ENCODE measurements at places on chromosomes 13 and 19. TPM values are rescaled to one million over a fixed set of nuclear protein-coding genes. Genes with fewer than 3 reads are reported as not detected.

DNA sequence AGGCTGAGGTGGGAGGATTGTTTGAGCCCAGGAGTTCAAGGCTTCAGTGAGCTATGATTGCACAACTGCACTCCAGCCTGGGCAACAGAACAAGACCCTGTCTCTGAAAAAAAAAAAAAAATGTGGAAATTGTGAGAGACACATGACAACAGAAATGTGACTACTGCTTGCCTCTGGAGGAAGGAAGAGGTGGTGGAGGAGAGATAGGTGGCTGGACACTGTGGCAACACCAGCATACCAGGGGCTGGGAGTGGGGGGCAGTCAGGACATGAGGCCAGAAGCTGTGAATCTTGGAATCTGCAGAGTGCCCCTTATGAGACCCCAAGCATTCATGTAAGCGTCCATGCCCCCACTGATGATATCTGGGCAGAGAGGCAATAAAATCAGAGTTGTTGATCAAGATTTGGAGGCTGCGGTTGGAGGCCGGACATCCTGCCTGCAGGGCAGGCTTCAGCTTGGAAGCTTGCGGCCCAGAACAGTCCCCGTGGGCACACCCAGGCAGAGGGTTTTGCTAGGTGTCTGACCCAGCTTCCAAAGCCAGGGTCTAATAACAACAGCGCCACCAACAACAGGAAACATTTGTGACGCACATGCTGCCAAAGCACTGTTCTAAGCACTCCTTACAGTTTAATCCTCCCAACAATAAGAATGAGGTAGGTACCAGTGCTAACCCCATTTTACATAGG is 16.9 kb downstream of the FAM187B start:
- H3K27ac ChIP-seq, result peak overlapping the region; percentile 38
- no peaks in the 10 kb centered on the region for H3K4me1 ChIP-seq
- H3K27me3 ChIP-seq, result no peaks in the 10 kb centered on the region
- peak; percentile 55 for DNase-seq

DNA sequence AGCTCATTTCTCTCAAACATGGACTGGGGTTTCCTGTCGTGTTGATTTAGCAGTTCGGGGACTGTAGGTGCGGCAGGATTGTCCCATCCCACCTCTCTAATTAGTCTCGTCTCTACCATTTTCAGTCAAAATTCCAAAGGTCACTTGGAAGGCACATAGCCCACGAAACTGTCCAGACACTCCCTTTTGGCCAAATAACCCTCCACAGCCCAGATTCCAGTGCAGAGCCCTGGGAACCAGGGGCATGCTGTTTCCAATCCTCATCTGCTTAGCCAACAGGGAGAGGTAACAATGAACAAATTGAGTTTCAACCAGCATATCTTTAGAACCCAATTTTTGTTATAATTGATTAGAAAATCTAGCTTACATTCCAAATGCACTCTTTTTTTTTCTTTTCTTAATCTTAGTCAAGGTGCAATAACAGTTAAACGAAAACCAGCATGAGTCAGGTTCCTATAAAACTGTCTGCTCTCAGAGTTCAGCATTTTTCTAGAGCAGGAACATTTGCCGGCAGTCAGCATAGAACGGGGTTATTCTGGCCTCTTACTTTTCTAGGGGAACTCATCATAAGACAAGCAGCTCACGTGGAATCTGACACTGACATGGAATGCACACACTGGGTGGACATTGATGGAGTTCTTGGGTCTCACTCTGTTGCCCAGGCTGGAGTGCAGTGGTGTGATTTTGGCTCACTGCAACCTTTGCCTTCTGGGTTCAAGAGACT is 14.4 kb upstream of the CEBPA start:
- H3K36me3 ChIP-seq, result no peaks in the 10 kb centered on the region
- no peaks in the 10 kb centered on the region for H3K4me1 ChIP-seq
- no peak overlapping the region for H3K4me3 ChIP-seq
- H3K27ac ChIP-seq, result no peak overlapping the region
- H3K27me3 ChIP-seq, result no peaks in the 10 kb centered on the region
- no peak for DNase-seq

DNA sequence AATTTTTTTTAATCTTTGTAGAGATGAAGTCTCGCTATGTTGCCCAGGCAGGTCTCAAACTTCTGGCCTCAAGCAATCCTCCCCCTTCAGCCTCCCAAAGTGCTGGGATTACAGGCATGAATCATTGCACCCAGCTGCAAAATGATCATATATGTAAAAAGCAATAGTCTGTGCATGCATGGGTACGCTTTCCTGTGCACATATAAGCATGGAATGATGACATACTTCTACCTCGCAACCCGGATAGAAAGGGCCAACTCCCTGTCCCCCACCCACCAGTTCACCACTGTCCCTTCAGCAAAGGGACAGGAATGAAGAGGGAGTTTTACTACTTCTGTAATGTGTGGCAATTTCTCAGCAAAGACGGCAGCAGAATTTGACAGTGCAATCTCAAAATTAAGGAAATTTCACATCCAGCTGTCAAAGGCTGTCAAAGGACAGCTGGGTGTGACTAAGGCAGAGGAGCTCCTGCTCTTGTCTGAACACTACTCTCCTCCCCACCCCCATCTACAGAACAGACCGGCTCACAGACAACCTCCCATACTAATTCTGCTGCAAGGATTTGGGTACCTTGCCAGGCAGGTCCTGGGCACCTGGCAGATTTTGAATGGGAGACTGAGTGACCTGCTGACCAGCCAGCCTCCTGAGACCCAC is 95.6 kb downstream of the TSHZ3 start:
- no peaks in the 10 kb centered on the region for H3K36me3 ChIP-seq
- no peak overlapping the region for H3K27ac ChIP-seq
- no peaks in the 10 kb centered on the region for H3K4me1 ChIP-seq
- no peak for DNase-seq
- no peaks in the 10 kb centered on the region for H3K27me3 ChIP-seq
- no peak overlapping the region for H3K4me3 ChIP-seq

GRCh38 chr19:38912600-38913514 is 871 bp upstream of the CCER2 start:
- H3K27me3 ChIP-seq, result no peaks in the 10 kb centered on the region
- DNase-seq, result no peak
- no peaks in the 10 kb centered on the region for H3K4me1 ChIP-seq
- peaks cover 4% of the 10 kb centered on the region for H3K36me3 ChIP-seq
- H3K4me3 ChIP-seq, result no peak overlapping the region

XRCC1 gene
- 6.4 TPM for total RNA-seq

DNA sequence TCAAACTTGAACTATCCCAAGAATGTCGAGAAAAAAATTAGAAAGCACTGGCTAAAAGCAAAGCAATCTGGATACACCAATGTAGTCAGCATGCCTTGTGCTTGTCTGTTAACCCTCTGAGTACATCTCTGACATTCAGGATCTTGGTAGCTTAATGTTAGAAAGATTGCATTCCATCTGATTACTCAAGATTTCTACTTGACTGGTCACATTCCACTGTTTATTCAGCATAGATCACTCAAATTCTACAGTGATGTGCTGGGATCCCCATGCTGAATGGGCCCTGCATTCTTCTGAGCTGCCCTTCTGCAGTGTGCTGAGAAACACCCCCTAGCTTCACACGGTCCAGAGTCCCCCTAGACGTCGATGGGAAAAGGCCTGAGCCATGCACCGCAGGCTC is 295.4 kb upstream of the MAB21L1 start:
- H3K4me3 ChIP-seq, result no peak overlapping the region
- H3K27me3 ChIP-seq, result no peaks in the 10 kb centered on the region
- no peaks in the 10 kb centered on the region for H3K4me1 ChIP-seq
- no peak overlapping the region for H3K27ac ChIP-seq
- no peaks in the 10 kb centered on the region for H3K36me3 ChIP-seq

ADGRE3 gene
- not detected for total RNA-seq

DNA sequence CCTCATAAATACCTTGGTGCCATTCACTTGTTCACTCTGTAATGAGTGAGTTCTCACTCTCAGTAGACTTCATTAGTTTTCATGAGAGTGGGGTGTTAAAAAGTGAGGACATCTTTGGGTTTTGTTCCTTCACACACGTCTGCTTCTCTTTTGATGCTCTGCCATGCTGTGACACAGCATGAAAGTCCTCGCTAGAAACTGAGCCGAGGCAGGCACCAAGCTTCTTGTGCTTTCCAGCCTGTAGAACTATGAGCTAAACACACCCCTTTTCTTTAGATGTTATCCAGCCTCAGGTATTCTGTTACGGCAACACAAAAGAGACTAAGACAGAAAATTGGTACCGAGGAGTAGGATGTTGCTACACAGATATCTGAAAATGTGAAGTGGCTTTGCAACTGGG is 43.7 kb downstream of the ALOX5AP start:
- no peaks in the 10 kb centered on the region for H3K4me1 ChIP-seq
- no peak for DNase-seq
- no peak overlapping the region for H3K4me3 ChIP-seq
- H3K36me3 ChIP-seq, result no peaks in the 10 kb centered on the region

- H3K4me1 ChIP-seq, result peaks cover 18% of the 10 kb centered on the region
- no peak overlapping the region for H3K4me3 ChIP-seq
- no peaks in the 10 kb centered on the region for H3K27me3 ChIP-seq
- H3K27ac ChIP-seq, result no peak overlapping the region
- DNase-seq, result no peak
Observed at GRCh38 chr19:3954107-3954506, 16.8 kb downstream of the DAPK3 start.

Measured in ascending aorta (tissue), 2 donors.